ENCODE measurements at places on chromosomes 16 and 17.

DNA sequence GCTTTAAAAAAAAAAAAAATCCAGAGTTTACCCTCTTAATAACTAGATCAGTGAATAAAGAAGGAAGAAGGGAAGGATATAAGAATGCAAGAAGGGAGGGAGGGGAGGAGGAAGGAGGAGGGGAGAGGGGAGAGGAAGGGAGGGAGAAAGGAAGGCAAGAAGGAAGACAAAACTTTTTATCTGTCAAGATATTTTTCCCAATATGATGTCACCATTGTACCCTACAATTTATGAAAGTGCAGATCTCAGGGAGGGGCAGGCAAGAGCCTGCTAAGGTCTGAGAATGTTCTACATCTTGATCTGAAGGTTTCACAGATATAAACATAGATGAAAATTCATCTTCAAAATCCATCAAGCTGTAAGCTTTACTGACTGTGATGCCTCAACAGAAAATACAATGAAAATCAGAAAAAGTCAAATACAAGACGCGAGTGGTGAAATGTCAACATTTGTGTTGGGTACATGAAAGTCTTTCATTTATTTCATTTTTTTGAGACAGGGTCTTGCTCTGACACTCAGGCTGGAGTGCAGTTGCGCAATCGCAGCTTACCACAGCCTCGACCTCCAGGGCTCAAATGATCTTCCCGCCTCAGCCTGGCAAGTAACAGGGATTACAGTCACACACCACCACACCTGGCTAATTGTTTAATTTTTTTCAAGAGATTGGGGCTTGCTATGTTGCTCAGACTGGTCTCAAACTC lies 57.1 kb upstream of the EMP2 start:
- DNase-seq: no peak

GRCh38 chr17:72656130-72656763 lies 436.2 kb downstream of the SLC39A11 start:
- peak; percentile 51 for DNase-seq

- no peak for DNase-seq
Observed at GRCh38 chr16:77594057-77594456, 128.3 kb upstream of the NUDT7 start.

- no peak for DNase-seq
Observed at GRCh38 chr17:50601823-50602375, 32.8 kb upstream of the ABCC3 start.

DNA sequence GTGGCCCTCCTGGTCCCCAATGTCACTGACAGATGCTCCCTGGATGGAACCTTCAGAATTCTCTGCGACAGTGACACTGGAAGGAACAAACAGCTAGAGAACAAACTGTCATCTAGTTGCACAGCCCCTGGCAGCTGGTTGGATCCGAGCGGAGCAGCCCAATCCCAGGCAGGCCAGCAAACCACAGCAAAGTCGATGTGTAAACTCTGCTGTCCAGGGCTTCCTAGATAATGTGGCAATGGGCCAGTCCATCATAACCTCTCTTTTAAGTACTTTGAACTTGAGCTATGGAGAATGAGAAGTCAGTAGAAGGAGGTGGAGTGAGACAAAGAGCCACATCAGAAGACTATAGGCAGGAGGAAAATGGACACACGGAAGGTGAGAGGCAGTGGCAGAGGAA lies 323.0 kb downstream of the CBLN1 start:
- no peak for DNase-seq

GRCh38 chr17:49224198-49224996 lies 6.2 kb downstream of the PHOSPHO1 start:
- no peak for DNase-seq

- DNase-seq: no peak
Observed at GRCh38 chr17:65978871-65979270, 213.1 kb downstream of the CEP112 start.

GRCh38 chr17:16123531-16123930 lies 91.8 kb downstream of the NCOR1 start:
- DNase-seq: no peak

DNA sequence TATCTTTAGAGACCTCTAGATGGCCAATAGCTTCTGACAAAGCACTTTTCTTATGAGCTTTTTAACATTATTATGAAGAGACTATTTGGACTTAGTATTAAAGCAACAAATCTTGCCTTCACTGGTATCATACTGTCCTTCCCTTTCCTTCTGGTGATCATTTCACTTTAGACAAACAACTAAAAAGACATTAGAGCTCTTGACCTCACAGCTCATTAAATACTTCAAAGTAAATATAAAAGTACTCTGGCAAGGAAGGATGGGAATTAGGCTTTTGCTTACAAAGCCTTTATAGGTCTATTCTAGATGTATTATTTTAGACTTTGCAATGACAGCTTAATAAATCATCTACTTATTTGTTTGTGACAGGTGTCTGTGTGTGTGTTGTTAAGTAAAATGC lies 11.1 kb downstream of the STXBP4 start:
- no peak for DNase-seq

DNA sequence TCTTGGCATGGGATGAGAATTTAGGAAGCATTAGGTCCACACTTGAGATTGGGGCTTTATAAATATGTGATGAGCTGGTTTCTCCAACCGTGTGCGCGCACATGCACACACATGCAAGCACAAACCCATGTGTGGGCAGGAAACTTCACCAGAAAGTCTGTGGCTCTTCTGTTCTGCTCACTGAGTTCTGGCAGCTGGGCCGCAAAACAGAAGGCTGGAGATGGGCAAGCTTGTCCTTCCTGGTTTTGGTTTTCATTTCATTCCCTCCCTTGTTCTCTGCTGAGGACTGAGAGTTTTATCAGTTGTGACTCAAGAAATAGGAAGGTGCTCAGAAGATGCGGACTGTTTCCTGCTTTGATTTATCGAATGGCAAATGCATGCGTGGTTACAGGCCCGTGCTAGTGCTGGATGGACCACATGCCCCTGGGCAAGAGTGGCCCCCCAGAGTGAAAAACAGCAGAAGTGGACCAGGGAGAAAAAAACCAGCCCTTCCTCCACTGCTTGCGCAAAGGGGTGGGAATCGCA lies 14.1 kb downstream of the MAP3K14 start:
- no peak for DNase-seq

- no peak for DNase-seq
Observed at GRCh38 chr17:73317513-73318426, 6.0 kb upstream of the CDC42EP4 start.

- no peak for DNase-seq
Observed at GRCh38 chr16:9941245-9941644, 241.0 kb downstream of the GRIN2A start.

- DNase-seq: no peak
Observed at GRCh38 chr17:72270273-72270924, 149.6 kb downstream of the SOX9 start.

- no peak for DNase-seq
Observed at GRCh38 chr16:30964574-30965226, 7.1 kb downstream of the SETD1A start.

GRCh38 chr17:57278740-57279387 lies 22.5 kb downstream of the MSI2 start:
- DNase-seq: no peak

DNA sequence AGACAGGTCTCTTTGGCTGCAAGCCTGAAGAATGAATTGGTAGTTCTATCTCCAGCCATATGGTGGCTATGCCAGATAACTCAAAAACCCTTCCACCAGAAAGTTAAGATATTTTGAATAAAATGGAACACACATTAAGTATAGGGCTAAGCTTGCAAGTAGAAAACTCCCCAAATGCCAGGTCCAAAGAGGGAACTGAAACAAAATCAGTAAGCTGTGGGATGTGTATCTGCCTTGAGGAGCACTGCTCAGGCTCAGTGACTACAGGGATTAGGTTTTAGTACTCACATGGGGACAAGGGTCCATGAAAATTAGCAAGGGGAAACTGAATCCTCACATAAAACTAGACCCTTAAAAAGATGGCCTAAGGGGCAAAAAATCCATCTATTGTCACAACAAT lies 115.7 kb upstream of the PMFBP1 start:
- DNase-seq: no peak

DNA sequence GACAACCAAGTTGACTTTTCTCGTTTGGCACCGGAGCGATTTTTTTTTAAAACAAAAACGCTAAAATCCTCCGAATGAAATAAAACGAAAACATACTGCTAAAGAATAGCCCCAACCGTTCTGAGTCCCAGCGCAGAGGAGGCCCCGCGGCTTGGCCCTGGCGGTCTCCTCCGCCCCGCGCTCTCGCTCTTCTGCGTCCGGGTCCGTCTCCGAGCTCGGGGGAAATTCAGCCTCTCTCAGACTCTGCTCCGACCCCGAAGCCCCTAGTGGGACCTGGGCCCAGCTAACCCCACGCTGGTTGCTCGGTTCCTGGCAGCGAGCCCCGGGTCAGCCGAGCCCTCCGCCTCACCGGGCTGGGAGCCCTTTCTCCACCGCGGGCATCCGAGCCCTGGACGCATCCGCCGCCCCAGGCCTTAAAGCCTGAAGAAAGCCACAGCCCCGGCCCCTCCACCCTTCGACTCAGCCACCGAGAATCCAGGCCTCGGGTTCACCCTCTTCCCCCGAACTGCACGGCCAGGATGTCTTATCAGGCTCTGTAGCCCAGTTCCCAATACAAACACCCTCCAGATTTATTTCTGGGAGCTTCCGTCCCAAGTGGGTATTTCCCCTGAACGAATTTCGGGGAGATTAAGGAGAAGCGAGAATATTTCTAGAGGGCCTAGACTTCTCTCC lies 1.2 kb downstream of the TBX2 start:
- DNase-seq: no peak
